ENCODE measurements at places on chromosomes 3 and 15. TPM values are rescaled to one million over a fixed set of nuclear protein-coding genes. Genes with fewer than 3 reads are reported as not detected.

- H3K4me3 ChIP-seq, result no peak overlapping the region
- H3K36me3 ChIP-seq, result peaks cover 71% of the 10 kb centered on the region
- H3K27ac ChIP-seq, result no peak overlapping the region
These were observed 21.6 kb downstream of the BUB1B start for GRCh38 chr15:40182358-40183029.

DNA sequence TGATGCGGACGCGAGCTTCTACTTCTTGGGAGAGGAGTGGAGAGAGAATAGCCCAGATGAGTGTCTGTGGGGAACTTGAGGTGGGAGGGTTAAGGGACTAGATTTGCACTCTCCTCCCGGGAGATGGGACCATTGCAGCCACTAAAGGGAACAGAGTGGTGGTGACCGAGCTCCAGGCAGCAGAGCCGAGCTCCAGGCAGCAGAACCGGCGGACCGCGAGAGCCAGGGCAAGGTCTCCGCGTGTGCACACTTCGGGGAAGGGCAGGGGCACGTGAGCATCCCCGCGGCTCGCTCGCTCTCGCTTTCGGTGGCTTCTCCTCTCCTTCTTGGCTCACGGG lies 1.1 kb downstream of the IGDCC3 start:
- peak overlapping the region; percentile 3 for H3K27ac ChIP-seq
- H3K4me1 ChIP-seq, result peaks cover 8% of the 10 kb centered on the region
- peak overlapping the region; percentile 84 for H3K4me3 ChIP-seq
- peaks cover 15% of the 10 kb centered on the region for H3K27me3 ChIP-seq
- no peak for DNase-seq

- H3K4me1 ChIP-seq, result peaks cover 11% of the 10 kb centered on the region
- no peak overlapping the region for H3K27ac ChIP-seq
- H3K4me3 ChIP-seq, result no peak overlapping the region
- peaks cover 40% of the 10 kb centered on the region for H3K27me3 ChIP-seq
These were observed 18.8 kb upstream of the BCL6 start for GRCh38 chr3:187763850-187764648.

DNA sequence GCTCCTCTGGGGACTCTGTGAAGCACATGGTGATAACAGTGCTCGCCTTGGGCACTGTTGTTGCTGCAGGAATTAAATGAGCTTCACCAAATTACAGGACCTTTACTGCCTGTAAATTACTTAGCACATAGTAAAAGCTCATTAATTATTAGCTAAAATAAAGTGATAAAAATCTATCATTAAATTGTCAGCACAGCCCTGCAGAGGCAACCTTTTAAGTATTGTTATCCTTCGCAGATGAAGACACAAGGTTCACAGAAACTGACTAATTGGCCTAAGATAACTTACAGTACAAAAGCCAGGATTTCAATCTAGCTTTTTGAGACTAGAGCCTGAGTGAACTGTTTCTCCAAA lies 96.0 kb downstream of the ST6GAL1 start:
- peaks cover 6% of the 10 kb centered on the region for H3K36me3 ChIP-seq
- no peak for DNase-seq
- H3K27ac ChIP-seq, result peak overlapping the region; percentile 26
- no peak overlapping the region for H3K4me3 ChIP-seq

DNA sequence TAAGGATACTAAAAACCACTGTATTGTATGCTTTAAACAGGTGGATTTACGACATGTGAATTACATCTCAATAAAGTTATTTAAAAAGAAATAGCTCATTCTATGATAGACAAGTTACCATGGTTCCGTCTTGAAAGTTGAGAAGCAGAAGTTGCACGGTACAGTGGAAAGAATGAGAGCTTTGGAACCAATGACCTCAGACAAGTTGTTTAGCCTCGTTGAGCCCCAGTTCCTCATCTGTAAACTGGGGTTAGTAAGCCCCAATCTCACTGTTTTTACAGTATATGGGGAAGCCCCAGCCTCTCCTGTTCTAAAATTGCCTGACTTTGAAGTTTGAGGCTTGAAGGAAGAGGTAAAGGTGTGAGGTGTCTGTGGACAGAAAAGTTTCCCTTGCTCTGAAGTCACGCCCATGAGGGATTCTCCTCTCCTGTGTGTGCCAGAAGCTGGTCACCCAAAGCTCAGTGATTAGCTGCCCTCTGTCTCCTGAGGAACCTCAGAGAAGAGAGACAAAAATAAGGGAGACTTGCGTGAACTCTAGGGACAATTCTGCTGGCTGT lies 10.0 kb downstream of the CRYGS start:
- H3K4me3 ChIP-seq, result no peak overlapping the region
- H3K27ac ChIP-seq, result no peak overlapping the region
- no peak for DNase-seq
- no peaks in the 10 kb centered on the region for H3K27me3 ChIP-seq

DNA sequence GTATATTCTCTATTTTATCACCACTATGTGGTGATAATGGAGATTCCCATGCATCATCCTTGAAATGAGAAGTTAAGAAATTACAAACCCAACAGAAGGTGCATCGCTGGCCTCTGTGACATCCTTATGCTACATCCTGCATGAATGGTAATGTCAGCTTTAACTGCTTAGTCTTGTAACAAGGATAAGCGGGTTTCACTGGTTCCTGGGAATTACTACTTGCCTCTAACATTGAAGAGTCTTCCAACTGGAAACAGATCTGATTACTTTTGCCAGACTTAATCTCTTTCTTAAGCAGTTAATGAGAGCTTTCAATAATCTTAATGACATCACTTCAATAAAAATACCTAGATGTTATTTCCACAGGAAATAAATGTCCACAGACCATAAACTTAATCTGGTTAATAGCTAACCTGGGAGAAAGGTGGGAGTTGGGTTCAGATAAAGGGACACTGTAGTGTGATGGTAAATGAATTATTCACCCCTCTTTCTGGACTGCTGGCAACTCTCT lies 44.0 kb downstream of the FMN1 start:
- no peak overlapping the region for H3K4me3 ChIP-seq
- no peaks in the 10 kb centered on the region for H3K36me3 ChIP-seq
- H3K27ac ChIP-seq, result no peak overlapping the region

GRCh38 chr3:78143000-78143399 lies 1103.1 kb downstream of the ROBO2 start:
- no peaks in the 10 kb centered on the region for H3K4me1 ChIP-seq
- no peaks in the 10 kb centered on the region for H3K27me3 ChIP-seq
- no peak overlapping the region for H3K27ac ChIP-seq
- DNase-seq, result no peak
- H3K36me3 ChIP-seq, result no peaks in the 10 kb centered on the region
- no peak overlapping the region for H3K4me3 ChIP-seq

GRCh38 chr15:31212326-31213080 lies 111.0 kb upstream of the TRPM1 start:
- no peak overlapping the region for H3K27ac ChIP-seq
- H3K36me3 ChIP-seq, result no peaks in the 10 kb centered on the region
- H3K4me1 ChIP-seq, result no peaks in the 10 kb centered on the region
- no peak overlapping the region for H3K4me3 ChIP-seq

ISLR2 gene
- total RNA-seq, result not detected

DNA sequence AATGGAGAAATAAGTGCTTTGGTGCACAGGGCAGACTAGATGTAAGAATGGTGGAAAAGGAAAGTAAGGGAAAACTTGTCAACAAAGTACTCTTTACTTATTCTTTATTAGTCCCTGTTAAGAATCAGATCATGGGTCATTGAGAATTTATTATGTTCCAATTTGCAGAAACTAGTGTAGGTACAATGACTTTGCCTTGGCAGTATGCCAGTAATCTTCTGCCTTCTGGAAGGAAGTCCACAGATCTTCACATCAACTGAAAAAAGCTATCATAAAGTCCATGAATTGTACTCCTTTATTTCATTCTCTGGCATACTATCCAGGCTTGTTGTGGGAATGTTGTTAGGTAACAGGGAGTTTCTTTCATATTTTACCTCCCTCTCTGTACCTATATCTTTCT lies 88.2 kb upstream of the FLNB start:
- no peaks in the 10 kb centered on the region for H3K4me1 ChIP-seq
- no peak for DNase-seq
- H3K27ac ChIP-seq, result no peak overlapping the region
- H3K36me3 ChIP-seq, result peaks cover 74% of the 10 kb centered on the region
- no peak overlapping the region for H3K4me3 ChIP-seq
- no peaks in the 10 kb centered on the region for H3K27me3 ChIP-seq

DNA sequence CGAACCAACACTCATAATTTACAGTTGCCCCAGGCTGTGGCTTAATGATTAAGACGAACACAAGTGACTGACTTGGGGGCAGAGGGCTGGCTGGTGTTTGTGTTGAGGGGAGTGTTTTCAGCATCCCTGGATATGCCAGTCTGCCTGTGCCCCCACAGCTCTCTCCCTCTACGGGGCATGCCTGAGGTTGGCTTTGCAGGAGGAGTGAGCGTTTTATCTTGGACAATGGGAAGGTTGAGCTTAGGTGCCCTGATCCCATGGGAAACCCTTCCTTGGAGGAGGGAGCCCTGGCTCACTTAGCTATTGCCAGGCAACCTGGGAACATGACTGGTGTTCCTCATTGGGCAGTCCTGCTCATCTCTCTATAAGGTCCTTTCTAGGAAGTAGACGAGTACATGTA lies 17.6 kb downstream of the FAM107A start:
- DNase-seq, result no peak
- no peaks in the 10 kb centered on the region for H3K36me3 ChIP-seq
- H3K4me3 ChIP-seq, result no peak overlapping the region
- no peaks in the 10 kb centered on the region for H3K27me3 ChIP-seq
- no peak overlapping the region for H3K27ac ChIP-seq

GRCh38 chr3:41740374-41740886 lies 221.5 kb downstream of the ULK4 start:
- no peak overlapping the region for H3K27ac ChIP-seq
- no peak for DNase-seq
- H3K27me3 ChIP-seq, result no peaks in the 10 kb centered on the region
- no peaks in the 10 kb centered on the region for H3K36me3 ChIP-seq
- no peak overlapping the region for H3K4me3 ChIP-seq

OSBPL10 gene
- total RNA-seq, result 37.0 TPM
